ENCODE measurements at places on chromosomes 13 and 19.

DNA sequence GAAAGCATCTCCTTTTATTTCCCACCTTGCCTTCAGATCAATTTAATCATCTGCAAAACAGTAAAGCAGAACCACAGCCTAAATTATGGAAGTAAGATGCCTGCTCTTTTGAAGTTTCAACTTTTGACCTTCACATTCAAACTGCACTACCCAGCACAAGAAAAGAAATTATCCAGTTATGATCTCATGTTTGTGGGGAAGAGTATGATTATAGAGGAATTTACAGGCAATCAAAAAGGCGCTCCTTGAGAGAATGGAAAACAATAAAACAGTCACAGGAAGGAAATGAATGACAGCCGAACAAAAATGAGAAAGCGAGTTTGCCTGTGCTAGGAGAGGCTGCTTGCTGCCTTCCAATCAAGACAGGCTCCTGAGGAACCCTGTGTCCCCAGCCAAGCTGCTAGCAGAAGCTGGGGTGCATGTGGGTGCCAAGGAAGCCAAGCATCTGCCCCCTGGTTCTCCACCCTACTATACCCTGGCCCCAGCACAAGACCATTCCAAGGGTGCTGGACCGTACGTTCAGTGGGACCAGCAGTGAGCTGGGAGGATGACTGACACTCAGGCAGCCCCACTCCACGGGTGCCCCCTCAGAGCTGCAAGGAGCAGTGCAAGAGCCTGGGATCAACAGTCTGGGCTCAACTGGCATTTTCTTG, 47.8 kb downstream of the PEPD start:
- DNase-seq = no peak

DNA sequence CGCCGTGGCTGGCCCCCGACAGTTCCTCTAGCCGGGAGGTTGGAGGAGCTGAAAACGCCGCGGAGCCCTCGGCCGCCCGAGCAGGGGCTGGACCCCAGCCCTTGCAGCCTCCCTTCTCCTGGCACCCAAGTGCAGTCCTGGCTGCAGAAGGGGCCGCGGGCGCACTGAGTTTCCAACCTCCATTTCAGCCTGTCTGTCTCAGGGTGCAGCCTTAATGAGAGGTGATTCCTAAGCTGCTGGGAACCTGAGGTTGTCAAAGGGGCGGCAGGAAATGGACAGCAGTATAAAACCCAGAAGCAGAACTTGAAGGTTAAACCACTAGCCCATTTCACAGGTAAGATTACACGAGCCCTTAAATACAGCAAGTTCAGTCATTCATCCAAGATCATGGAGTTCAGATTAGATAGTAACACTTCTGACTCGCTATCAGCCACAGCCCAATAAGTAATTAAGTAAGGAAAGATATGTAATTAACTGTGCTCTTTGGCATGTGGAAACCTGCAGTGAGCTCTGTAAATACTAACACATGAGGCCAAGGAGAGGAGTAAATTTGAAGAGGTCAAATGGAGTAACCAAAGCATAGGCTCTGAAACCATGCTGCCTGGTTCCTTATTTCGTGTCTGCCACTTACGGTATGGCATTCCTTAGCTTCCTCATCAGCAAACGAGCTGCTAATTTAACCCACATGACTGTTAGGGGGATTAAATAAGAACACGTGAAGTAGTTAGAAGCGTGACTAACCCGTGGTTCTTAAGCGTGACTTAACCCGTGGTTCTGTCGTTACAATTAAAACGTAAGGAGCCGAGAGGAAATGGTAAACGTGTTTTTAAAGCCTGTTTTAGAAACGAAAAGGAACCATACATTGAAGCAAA, 686 bp downstream of the SETDB2 start:
- DNase-seq = peak; percentile 32

- no peak for DNase-seq
Observed at GRCh38 chr13:42633495-42633894, 59.5 kb downstream of the TNFSF11 start.

DNA sequence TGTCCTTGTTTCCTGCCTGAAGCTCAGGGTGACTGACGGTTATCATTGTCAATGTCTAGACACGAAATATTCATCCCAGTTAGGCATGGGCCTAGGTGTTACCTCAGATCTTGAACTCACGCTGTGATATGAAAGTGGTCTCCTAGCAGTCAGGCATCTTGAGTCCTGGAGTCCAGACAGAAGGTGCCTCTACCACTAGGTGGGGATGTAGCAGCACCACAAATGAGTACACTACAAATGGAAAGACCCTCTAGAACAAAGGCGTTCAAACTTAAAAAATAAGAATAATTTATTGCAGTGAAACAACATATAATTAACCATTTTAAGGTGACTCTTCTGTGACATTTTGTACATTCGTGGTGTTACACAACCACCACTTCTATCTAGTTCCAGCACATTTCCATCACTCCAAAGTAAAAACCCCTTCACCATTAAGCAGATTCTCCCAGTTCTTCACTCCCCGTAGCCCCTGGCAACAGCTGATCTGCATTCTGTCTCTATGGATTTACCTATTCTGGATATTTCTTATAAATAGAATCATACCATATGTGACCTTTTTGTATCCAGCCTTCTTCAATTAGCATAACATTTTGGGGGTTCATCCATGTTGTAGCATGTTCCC, 11.9 kb upstream of the FRY start:
- peak; percentile 38 for DNase-seq

- DNase-seq = no peak
Observed at GRCh38 chr19:55188625-55189024, 8.5 kb upstream of the SYT5 start.

DNA sequence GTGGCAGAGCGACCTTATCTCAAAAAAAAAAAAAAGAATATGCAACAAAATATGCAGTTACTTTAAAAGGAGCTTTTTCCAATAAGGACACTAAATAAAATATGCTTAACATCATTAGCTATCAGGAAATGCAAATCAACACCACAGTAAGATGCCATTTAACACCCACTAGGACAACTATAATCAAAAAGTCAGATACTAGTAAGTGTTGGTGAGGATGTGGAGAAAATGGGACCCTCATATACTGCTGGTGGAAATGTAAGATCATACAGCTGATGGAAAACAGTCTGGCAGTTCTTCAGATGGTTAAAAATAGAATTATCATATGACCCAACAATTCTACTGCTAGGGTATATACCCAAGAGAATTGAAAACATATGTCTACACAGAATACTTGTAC, 24.5 kb upstream of the AKT2 start:
- no peak for DNase-seq

DNA sequence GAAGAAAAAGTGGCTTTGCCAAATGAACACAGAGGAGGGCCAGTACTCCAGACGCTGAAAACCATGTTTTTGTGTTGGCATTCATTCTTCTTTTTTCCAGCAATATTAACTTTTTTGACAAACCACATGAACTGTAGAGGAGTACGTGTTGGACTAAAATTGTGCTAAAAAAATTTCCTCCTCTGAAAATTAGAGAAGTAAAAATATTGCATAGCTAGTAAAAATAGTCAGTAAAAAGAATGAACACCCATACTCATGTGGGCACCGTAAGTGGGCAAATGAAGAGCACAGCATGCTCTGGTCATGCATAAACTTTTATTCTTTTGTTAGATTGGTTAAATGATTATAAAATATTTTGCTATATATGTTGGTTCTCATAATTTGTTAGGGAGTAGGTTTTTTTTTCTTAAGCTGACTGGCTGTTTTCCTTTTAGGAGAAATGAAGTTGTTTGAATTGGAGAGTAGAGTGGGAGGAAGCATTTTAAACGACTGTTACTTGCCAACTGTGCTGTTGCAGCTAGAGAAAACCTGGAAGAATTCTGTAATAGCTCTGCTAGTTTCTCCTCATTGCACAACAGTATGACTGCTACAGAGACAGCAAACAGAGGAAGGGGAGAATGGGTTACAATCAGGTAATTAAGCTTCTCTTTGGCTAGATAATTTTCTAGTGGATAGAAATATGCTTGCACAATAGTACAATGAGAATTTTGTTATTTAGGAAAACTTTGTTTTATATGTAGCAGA, 222.4 kb downstream of the KCTD12 start:
- no peak for DNase-seq

DNA sequence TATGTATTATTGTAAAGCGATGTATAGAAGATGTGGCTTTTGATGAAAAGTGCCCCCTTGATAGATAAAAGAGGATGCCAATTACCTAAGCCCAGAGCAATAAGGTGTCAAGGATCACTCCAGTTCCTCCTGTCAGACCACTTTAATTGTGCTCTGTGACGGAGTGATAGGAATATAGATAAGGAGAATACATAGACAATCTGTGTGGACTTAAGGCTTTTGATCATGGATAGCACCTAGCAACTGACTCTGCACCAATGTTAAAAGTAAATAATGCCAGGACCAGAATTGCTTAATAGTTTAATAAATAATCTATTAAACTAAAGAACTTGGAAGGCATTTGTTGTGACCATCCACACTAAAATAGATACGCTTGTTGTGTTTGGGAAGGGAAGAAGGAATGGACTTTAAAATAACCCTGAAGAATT, 390.7 kb upstream of the ARGLU1 start:
- DNase-seq = no peak

DNA sequence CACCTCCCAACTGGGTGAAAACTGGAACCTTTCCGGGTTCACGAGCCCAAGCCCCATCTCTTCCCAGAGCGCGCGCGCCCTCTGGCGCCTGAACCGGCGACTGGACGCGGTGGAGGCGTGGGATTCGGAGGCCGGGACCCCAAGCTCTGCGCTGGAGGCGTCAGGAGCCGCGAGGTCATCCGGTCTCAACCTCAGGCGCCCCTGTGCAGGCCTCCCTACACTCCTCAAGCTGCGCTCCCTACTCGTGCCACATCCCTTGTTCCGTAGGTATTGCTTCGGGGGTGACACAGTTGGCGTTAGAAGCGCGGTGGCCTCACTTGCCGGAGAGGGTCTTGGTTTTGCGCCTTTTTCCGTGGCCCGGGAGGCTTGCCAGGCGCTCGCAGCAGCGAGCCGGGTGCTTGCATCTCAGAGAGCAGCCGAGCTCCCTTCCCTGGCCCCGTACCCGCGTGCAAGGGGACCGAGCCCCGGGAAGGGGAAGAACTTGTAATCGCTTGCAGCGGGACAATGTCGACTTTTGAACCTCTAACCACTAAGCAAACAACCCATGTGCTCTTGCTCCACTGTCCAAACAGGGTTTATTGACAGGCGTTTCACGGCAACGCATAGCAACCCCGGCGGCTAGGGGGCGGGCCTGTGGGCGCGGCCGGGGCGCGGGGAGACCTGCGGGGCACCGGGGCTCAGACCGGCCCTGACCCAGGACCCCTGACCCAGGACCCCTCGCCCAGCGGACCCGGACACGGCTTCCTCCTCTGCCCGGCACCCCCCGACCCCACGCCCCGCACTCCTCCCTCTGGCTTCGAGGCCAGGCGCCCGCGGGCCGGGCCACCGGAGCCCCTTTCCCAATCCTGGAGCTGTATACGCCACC, 8.5 kb downstream of the CDX2 start:
- peak; percentile 64 for DNase-seq

- DNase-seq = no peak
Observed at GRCh38 chr19:45340899-45341453, 426 bp downstream of the KLC3 start.
